ENCODE measurements at places on chromosomes 2 and 18.
A peak's percentile ranks its signal among the peaks of the same experiment; 100 is the strongest.

- no peak for DNase-seq
Measured at GRCh38 chr2:129779783-129780182, 199.7 kb upstream of the RAB6C start.

- no peak for DNase-seq
Measured at GRCh38 chr2:105455488-105456003, 56.7 kb upstream of the FHL2 start.

DNA sequence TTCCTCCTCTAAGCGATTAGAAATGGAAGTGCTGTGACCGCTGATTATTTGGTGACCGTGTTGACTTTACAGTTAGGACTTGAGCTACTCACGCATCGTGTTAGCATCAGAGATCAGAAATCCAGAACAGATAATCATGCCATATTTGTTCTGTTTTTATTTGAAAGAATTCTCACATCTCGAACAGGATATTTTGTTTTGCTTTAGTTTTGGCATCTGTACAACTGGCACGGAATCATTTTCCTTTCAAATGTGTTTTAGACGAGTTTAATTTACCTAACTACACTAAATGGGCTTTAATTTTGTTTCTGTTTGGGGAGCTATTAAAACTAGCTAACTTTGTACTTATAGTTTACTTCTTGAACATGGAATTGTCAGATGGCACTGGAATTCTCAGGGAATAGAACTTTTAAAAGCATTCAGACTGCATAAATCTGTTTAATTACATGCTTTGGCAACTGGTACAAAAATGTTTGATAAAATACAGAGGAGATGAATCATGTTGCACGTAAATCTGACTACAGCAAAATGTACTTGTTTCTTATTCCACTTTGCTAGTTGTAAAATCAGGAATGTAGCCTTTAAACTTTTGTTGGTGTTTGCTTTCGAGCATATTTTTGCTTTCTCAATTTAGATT is 1.4 kb downstream of the ITPRID2 start:
- no peak for DNase-seq

DNA sequence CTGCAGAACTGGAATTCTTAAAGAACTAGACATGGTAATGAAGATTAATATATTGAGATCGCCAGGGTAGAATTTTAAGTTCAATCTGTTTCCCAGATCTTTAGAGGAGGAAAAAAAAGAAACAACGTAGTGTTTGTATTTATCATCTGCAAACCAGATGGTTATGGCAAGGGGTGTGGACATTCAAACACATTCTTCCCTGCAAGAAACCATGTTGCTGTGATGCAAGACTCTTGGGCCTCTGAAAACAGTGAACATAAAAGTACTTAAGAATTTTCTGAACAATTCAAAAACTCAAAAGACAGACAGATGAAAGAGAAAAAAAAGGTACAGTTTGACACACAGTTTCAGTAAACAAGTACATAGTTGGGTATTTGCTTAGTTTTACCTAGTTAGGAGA is 35.6 kb downstream of the COL5A2 start:
- DNase-seq: no peak

DNA sequence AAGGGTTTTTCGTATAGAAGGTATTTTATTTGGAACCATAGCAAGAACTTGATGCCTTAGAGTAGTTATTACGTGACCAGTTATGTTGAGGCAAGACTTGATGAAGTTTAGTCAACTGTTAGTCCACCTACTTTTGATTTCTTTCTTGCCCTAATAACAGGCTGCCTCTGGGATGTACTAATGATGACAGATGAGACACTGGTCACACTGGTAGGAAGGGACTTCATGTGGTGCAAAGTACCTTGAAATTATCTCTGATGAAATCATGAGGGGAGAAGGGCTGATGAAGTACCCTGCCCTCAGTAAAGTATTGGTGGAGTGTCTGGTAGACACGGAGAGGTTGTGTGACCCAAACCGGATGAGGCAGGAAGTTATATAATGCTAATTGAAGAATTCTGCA is 5.4 kb downstream of the DIS3L2 start:
- no peak for DNase-seq

GRCh38 chr2:60496475-60496874 is 57.0 kb downstream of the BCL11A start:
- no peak for DNase-seq

GRCh38 chr2:7018767-7019166 is 101.6 kb downstream of the RNF144A start:
- no peak for DNase-seq

- no peak for DNase-seq
Measured at GRCh38 chr2:138430181-138430580, 71.4 kb upstream of the SPOPL start.

- no peak for DNase-seq
Measured at GRCh38 chr2:114283774-114284173, 158.7 kb upstream of the DPP10 start.

GRCh38 chr2:197908156-197908555 is 103.8 kb downstream of the PLCL1 start:
- DNase-seq: no peak

DNA sequence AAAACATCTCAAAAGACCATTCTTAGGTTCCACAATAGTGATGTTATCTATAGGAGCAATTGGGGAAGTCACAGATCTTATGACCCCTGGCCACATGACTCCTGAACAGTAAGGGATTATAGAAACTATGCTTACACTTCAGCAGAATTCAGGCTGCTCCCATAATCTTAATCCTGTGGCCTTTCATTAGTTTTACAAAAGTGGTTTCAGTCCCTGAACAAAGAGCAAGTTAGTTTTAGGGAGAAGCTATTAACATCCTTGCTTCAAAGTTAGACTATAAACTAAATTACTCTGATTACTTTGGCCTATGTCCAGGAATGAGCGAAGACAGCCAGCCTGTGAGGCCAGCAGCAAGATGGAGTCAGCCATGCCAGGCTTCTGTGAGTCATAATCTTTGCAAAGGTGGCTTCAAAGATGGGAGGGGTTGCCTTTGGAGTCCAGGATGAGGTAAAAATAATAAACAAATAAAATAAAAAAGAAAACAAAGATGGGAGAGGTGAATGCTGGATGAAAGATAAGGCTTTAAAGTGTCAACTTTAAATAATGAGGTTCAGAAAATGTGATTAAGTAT is 168.7 kb upstream of the NDUFV2 start:
- DNase-seq: no peak

DNA sequence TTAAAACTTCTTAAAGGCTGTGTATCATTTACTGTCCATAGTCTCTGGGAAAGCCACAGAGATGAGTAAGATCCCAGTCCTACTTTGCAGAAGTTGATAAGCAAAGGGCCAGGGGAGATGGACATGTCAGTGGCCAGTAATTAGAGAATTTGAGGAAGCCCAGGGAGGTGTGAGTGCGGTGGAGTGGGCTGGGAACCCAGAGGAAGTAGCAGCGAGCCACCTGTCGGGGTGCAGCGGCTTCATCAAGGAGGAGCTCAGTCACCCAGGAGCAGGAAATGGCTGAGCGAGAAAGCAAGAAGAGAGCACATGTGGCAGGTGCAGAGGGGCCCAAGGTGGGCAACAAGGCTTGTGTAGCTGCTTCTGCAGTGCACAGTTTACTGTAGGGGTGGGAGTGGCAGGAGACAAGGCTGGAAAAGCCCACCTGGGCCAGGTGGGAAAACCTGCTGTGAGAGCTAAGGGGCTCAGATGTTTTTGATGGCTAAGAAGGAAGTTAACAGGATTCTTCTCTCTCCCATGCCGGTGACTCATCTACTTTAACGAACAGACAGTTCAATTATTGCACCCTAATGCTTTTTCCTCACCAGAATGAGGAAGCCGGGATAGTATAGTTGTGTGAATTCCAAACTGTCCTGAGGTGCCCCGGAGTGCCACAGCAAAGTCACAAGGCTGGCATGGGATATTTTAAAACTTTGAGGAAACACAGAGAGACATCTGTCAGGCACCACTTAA is 34.8 kb upstream of the MGAT5 start:
- peak; percentile 37 for DNase-seq

DNA sequence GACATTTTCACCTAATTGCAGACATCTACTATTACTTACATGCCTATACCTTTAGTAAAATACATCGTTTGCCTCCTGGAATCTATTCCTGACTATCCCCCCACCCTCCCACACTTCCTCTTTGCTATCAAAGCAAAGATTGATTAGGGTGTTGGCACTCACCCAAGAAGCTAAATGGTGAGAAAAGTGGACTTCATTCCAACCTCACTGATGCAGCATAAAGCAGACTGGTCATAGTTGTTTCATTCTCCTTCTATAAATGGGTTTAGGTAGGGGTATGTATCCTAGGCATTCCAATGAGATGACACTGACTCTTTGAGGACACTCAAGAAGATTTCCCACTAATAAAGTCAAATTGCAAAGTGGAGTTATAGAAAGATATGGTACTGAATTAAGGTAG is 97.4 kb downstream of the LRP1B start:
- DNase-seq: no peak

GRCh38 chr18:48027401-48027963 is 97.0 kb upstream of the SMAD2 start:
- no peak for DNase-seq

- DNase-seq: no peak
Measured at GRCh38 chr2:113281910-113282746, 3.4 kb upstream of the PAX8 start.

DNA sequence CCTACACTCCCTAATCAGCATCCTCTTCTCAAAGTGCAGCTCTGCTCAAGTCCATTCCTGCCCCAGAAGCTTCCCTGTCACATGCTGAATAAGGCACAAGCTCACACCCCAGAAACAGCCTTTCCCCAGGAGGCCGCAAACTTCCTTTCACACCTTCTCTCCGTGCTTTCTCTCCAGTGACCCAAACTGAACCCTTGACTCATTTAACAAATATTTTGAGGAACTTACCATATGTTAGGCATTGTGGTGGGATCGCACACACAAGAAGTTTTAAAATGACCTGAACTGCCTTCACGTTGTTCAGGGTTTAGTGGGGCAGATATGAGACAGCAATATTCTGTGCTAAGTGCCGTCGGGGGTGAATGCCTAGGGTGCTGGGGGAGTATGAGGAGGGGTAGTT is 161.3 kb downstream of the INSIG2 start:
- no peak for DNase-seq

DNA sequence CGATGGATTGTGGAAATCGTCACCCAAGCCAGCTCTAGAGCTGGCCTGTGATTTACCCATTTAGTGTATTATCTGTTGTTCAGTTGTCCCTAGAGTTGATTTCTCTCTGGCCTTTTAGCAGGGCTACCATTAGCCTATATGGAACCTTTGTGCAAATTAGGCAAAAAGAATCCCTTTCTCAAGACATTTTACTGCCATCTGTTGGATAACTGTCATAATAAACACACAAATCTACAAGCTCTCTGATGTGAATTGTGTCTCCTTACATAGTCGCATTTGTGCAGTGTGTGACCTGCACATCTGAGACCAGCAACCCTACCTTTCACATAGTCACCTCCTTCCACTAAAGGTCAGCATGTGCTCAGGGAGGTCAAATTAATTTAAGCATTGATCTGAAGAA is 34.0 kb downstream of the LOXHD1 start:
- no peak for DNase-seq

DNA sequence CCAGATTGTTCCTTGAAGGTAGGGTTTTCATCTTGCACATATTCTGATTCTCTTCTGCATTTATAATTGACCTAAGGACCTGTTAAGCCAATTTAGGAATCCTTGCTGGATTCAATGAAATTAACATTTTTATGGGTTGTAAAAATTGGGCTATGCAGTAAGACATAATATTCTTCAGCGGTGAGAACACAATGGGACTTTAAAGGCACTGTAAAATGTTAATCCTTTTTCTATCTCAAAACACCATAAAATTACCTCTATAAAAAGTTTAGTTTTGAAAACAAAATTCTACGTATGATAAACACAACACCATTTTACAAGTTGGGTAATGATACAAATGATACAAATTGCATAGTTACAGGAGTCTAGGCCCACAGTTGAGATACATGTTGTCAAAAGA is 169.2 kb upstream of the DTNA start:
- DNase-seq: no peak

GRCh38 chr2:137333386-137334165 is 568.2 kb downstream of the THSD7B start:
- DNase-seq: no peak

GRCh38 chr2:204449977-204450376 is 95.3 kb upstream of the PARD3B start:
- DNase-seq: no peak

- DNase-seq: no peak
Measured at GRCh38 chr2:56508662-56509061, 324.9 kb downstream of the CCDC85A start.

GRCh38 chr2:43458014-43458628 is 137.7 kb downstream of the THADA start:
- no peak for DNase-seq

DNA sequence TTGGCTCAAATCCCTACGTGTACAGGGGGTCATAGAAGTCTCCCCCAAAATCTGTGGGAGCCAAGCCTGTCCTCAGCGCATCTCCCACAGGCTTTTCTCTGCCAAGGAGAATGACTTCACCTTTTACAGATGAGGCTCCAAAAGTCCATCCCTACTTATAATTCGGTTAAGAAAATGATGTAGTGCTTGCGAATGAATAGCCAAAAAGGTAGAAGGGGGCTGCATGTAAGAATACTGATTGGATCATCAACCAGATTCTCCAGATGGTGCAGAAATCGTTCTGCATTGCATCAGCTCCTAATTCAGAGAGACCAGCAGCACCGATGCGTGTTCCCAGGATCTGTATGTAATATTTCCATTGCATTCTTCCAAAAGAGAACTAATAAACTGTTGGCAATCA is 91.9 kb downstream of the EPHA4 start:
- no peak for DNase-seq

GRCh38 chr2:64456293-64456692 is 2.3 kb downstream of the LGALSL start:
- DNase-seq: no peak

GRCh38 chr2:137007938-137008337 is 242.6 kb downstream of the THSD7B start:
- DNase-seq: no peak

GRCh38 chr2:191758518-191759507 is 80.9 kb downstream of the NABP1 start:
- peak; percentile 56 for DNase-seq

DNA sequence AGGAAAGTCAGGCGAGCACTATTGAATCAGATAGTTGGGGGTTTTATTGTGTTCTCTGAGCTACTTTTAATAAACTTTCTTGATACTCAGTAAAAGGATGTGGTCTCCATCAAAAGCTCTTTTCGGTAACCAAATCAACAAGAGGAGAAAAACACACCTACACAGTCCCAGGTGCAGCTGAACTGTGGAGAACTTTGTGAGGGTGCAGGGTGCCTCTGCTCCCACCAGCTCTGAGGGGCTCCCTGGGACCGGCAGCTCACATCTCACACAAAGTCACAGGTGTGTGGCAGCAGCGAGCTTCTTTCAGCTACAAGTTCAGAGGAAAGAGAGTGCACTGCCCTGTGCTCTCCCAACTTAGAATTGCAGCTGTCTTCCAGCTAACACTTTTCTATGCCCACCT is 650.4 kb downstream of the RNF144A start:
- DNase-seq: peak; percentile 59

DNA sequence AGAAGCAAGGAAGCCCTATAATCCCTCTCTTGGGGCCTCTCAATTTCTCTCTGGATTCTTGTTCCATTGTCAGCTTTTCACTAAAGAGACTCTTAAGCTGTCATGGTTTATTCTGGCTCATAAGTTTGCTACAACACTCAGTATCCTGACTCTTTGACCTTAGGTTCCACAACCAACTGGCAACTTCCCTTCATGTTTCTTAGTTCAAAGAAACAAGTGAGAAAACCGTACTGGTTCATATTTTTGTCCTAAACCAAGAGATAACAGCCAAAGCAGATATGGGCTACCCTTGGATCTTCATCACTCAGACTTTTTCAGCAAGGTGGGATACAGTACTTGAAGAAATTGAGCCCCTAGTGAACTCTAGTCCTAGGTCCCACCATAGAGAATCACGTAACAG is 109.9 kb upstream of the CRIM1 start:
- no peak for DNase-seq
